AG04450 (cell line): ENCODE measurements at places on chromosomes 16 and 17. TPM values are rescaled to one million over a fixed set of nuclear protein-coding genes. Genes with fewer than 3 reads are reported as not detected.

Gene P2RX5
- polyA plus RNA-seq, result 4.5 and 6.4 TPM in 2 replicates

Gene FBXW10B
- 0.66 and 0.97 TPM in 2 replicates for polyA plus RNA-seq

GRCh38 chr16:1108299-1109252 is 12.5 kb upstream of the C1QTNF8 start:
- DNase-seq, result no peak

DNA sequence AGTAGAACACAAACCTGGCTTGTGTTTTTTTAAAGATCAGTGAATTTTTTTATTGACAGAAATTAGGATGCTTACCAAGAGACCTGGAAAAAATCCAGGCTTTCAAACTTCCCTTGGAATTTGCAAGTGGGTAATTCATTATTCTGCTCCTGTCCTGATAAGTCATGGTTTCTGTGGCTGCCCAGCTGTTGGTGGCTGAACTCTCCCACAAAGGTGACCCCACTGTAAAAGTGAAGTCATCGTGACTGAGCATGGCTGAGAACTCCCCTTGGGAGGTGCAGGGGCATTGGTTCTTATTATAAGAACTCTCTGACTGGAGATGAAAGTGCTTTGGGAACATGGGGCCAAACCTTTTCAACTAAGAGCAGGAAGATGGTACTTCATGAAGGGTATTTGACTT is 46.6 kb upstream of the TANC2 start:
- DNase-seq, result no peak

GRCh38 chr17:74078363-74078941 is 125.0 kb upstream of the RPL38 start:
- no peak for DNase-seq
